ENCODE measurements at places on chromosomes 11 and 22.

GRCh38 chr11:47296045-47296444 is 26.1 kb downstream of the MADD start:
- no peak for DNase-seq

DNA sequence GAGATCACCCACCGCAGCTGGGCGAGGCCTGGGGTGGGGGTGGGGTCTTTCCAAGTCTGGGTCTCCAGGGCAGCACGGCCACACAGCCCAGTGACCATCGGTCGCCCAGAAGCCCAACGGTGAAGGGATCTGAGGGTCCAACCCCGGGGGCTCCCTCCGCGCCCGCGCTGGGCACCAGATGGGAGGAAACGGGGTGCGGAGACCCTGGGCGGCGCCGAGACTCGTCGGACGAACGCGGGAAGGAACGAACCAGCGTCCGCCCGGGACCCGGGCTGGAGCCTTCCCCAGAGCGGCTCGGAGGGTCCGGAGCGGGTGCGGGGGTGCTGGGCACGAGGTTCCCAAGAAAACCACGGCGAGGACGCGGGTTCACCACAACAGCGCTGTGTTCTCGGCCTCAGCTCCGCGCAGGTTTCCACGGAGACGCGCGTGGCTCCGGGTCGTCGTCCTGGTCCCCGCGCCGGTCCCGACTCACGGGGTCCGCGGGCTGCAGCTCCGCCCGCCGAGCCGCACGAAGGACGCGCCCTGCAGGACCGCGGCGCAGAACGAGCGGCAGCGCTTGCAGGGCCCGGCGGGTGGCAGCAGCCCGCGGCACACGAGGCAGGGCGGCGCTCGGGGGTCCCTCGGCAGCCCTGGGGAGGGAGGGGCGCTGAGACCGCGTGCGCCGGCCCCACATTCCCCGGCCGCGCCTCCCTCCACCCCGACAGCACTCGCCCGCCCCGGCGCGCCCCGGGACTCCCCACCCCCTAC is 2.3 kb upstream of the IL17REL start:
- DNase-seq = no peak

DNA sequence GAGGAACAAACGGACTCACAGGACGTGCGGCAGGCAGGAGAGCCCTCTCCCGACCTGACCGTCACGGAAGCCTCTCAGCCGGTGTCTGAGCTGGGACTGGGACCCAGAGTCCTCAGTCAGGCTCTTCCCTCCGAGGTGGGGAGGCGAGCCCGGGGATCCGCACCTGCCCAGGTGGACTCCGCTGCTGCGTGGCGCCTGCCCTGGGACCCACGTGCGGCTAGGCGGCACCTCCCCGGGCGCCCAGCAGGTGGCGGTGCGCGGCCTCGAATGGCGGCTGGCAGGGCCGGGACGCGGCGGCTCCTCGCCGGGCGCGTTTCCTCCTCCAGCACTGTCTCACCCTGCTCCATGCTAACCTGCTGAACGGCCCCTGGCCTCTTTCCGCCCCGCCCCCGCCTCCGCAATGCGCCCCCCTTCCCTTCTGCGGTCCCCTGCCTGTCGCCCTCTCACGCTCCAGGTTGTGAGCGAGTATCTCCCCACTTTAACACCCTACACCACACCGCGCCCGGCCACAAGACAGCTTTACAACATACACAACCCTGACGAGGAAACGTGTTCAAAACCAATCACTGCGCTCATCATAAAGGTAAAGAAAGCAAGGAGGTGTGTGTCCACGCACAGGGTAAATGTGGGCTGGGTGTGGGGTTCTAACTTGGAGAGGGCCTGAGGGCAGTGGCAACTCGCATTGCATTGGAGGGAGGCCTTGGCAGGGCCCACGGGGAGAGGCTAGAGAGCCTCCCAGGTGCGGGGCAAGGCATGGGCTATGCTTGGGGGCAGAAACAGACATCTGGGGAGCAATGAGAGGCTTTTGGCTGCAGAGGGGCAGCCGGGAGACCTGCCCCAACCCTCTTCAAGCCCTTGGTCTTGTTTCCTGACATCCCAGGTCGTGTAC is 25.9 kb upstream of the ATXN10 start:
- DNase-seq = peak; percentile 25

DNA sequence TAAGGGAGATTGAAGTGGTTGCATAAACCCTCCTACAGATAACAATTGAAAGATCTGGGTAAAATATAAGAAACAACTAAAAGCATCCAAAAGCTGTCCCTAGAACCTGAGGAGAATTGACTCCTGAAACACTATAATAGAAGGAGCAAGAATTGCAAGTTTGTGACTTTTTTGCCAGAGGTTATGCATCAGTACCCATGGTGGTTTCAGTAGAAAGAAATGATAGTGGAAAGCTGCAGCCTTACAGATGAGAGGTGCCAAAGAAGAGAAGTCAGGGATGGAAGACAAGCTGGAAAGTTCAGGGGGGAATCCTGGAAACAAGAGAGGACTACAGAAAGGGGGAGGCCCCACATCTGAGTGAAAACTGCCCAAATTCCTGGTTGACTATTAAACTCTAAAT is 80.7 kb downstream of the PACS1 start:
- DNase-seq = no peak

GRCh38 chr11:72652873-72653630 is 21.2 kb downstream of the PDE2A start:
- no peak for DNase-seq

- DNase-seq = no peak
Observed at GRCh38 chr11:10722307-10722706, 28.7 kb upstream of the CTR9 start.

GRCh38 chr11:62466444-62466843 is 47.6 kb downstream of the SCGB1A1 start:
- no peak for DNase-seq

GRCh38 chr11:5336331-5336730 is 7.0 kb downstream of the OR51B5 start:
- DNase-seq = no peak

GRCh38 chr11:11525283-11525682 is 96.5 kb downstream of the GALNT18 start:
- no peak for DNase-seq

GRCh38 chr11:93487032-93487483 is 56.1 kb downstream of the SMCO4 start:
- DNase-seq = peak; percentile 67

GRCh38 chr22:50563413-50564160 is 868 bp upstream of the SYCE3 start:
- no peak for DNase-seq

DNA sequence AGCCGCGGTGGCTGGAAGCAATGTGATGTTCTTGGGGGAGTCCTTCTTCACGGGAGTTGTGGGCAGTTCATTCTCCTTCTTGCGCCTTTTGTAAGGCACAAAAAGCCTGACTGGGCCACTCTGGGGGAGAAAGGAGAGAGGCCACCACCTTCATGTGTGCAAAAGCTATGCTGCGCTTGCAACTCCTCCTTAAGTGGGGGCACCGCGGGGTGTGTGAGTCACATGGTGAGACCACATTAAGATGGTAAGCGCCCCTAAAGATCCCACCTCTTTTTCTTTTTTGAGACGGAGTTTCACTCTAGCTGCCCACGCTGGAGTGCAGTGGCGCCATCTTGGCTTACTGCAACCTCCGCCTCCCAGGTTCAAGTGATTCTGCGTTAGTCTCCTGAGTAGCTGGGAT is 14.1 kb downstream of the DEAF1 start:
- no peak for DNase-seq

DNA sequence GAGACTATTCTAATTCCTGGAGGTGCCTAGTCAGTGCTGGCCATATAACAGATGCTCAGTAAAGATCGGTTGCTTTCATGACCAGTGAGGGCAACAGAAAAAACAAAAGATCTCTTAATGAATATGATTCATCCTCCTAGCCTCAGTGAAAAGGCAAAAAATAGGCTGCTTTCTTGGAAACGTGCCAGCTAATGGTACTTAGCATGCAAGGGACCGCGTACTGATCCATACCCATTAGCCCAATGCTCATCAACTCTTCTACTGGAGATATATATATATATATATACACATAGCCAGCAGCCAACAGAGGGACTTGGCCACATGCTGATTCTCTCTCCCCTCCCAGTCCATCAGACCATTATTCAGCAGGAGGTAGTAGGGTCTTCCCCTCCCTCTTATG is 320.4 kb downstream of the KIRREL3 start:
- no peak for DNase-seq

DNA sequence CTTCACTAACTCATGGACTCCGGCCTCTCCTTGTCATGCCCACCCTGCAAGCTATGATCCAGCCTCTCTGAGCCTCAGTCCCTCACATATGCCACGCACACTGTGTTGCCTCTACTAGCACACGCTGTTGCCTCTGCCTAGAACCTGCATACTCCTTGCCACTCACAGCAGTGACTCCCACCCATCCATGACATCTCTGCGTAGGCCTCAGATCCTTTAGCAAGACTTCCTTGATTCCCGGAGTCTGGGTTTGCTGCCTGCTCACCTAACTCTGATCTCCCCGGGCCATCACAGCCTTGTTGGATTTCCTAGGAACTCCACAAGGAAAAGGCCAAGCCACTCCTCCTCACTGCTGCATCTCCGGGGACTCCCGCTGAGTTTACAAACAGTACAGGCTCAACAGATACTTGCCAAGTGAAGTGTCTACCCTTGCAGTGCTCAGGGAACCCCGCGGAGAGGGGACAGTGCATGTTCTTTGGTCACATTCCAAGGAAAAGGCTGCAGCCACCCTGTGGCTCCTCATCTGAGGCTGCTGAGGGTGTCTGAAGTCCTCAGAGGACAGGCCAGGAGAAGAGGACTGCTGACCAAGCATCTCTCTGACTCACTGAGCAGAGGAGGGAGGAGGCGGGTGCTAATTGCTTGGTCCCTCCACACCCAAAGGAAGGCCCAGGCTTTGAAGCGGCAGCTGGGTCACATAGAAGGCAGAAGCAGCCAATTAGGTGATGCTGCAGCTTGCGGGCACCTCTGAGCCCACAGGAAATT is 42.4 kb upstream of the NAV2 start:
- no peak for DNase-seq

- DNase-seq = no peak
Observed at GRCh38 chr22:23553438-23553837, 26.7 kb downstream of the IGLL1 start.

GRCh38 chr11:35077709-35078469 is 61.1 kb upstream of the CD44 start:
- no peak for DNase-seq

- no peak for DNase-seq
Observed at GRCh38 chr11:132357811-132358572, 987.6 kb downstream of the NTM start.

- DNase-seq = no peak
Observed at GRCh38 chr22:48955351-48956311, 872.0 kb downstream of the BRD1 start.

- no peak for DNase-seq
Observed at GRCh38 chr11:29129844-29130243, 887.0 kb downstream of the KCNA4 start.

DNA sequence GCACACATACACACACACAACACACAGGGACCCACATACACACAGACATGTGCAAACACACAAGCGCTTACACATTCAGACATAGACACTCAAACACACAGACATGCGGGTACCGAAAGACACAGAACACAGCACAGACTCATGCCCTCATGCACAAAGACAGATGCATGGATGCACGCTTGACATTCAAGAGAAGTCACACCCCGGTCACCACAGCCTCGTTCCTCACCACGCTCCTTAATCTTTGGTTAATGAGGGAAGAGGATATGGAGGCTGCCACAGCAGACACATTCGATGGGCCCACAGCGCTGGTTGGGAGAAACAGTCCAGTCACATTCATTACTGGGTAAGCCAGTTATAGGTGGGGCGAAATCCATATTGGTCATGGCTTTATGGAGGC is 51.9 kb upstream of the EIF3D start:
- no peak for DNase-seq

DNA sequence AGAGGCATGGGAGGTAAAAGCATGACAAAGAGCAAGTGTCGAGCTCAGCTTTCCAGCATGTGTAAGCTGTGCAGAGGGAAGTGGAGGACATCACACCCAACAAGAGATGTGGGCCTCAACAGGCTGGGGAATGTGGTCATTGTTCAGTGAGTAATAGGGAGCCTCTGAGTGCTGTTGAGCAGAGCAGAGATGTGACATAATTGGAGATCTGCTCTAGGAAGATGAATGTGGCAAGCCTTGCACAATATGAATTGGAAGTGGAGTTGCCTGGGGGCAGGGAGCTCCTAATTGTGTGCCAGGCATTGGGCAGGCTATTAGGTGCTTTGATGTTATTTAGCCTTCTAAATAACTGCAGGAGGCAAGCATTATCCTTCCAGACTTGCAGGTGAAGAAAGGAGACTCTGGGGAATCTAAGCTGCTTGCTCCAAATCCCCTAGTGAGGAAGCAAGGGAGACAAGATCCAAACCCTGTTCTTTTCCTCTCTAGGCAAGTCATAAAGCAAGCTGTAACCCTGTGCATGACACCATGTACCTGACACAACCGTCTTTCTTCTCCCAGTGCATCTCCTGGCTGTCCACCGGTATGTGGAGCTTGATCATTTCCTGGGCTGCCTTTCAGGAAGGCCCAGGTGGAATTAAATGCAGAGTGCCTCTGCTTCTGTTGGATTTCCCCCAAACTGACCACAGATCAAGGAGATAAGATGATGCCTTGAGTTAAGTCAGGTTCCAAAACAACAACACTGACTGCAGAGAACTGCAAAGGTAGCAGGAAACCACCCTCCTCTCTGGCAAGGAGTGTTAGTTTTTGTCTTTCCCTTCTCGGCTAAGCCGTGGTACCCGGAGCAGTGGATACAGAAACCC is 221.4 kb downstream of the TENM4 start:
- no peak for DNase-seq

DNA sequence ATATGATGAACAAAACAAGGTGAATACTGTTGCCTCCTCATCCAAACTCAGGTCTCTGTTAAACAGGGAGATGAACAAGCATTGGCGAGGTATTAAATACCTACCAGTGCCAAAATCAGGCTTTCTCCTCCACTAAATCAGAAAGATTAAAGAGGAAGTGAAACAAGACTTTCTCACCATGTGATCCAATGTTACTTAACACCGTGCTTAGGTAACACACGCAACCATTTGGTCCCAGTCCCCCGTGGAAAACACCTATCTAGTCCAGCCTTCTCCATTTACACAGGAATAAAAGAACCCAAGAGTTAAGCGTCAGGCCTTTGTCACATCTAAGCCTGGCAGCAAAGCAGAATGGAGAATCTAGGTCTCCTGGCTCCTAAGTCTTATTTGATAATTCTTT is 34.5 kb downstream of the TENM4 start:
- DNase-seq = no peak

DNA sequence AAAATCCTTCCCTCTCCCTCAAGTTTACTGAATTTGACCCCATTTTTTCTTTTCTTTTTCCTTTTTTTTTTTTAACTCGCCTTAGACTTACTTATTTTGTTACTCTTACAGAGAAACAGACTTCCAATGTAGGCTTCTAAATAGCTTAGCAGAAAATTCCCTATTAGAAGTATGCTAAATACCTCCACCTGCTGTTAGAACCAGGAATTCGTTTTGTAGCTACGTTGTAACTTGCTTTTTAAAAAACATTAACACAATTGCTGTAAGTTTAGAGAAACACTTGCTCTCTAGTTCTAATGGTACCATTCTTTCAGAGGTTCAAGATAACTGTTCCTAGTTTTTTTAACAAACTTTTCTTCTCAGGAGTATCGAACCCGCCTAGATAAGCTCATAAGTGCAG is 324.2 kb downstream of the DCDC1 start:
- DNase-seq = no peak

GRCh38 chr11:110431051-110431672 is 1.4 kb downstream of the FDX1 start:
- DNase-seq = no peak
